Stimulated activated CD8-positive, alpha-beta memory T cell treated with anti-CD3 and anti-CD28 coated beads, Interleukin-7, amount 100 ng/mL, for 48 hours (primary cell): ENCODE measurements at places on chromosomes 11 and 22.
A peak's percentile ranks its signal among the peaks of the same experiment; 100 is the strongest.

DNA sequence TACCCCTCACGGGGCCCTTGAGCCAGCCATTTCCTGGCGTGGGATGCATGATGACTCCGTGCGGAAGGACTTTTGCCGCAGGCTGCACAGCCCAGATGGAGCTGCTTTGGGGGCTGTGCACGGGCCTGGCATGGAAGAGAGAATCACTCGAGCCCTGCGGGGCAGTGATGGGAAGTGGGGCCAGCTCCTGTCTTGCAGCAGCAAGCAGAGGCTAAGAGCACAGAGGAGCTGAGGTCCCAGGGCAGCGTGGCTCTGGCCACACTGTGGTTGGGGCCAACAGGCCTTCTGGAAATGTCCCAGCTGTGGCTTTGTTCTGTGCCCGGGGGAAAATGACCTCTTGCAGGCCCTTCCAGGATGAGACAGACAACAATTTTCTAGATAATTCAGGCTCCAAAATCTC is 92.7 kb upstream of the TIMP3 start:
- no peak for DNase-seq

- peak; percentile 60 for DNase-seq
Observed at GRCh38 chr11:67071420-67072284, 15.0 kb downstream of the RHOD start.

- DNase-seq, result no peak
Observed at GRCh38 chr11:5362017-5362625, 10.8 kb downstream of the OR51B6 start.

- no peak for DNase-seq
Observed at GRCh38 chr11:117259417-117259816, 26.9 kb downstream of the RNF214 start.

DNA sequence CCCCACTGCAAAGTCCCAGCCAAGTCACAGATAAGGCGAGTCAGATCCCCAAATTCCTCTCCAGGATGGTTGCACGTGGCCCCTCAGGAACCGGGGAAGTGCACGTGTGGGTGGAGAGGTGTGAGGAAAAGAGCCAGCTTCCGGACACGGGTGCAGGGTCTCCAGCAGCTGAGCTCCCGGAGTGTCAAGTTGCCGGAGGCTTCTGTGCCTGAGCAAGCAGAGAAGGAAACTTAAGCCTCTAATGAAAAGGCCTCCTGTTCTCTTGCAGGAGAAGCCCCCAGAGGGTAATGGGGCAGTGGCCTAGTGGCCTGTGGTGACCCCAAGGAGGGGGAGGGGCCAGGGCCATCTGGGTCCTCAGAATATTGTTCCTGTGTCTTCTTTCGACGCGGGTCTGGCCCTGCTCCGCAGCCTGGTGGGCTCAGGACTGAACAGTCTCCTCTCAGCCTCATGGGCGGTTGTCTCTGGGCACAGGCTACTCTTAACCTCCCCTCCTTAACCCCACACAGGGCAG is 147.9 kb downstream of the FEZ1 start:
- no peak for DNase-seq

- no peak for DNase-seq
Observed at GRCh38 chr11:128206461-128206860, 380.9 kb downstream of the ETS1 start.

DNA sequence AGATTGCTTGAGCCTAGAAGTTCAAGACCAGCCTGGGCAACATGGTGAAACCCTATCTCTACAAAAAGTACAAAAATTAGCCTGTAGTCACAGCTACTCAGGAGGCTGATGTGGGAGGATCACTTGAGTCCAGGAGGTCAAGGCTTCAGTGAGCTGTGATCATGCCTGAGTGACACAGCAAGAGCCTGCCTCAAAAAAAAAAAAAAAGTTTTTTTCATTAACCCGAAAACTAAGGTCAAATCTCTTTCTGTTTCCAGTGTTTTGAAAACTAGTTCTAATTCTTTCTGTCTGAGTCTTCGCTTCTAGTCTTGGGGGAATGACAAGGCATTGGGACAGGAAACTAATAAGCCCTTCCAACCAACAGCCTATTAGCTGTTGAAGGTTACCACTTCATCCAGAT is 57.6 kb downstream of the LIF start:
- DNase-seq, result no peak

DNA sequence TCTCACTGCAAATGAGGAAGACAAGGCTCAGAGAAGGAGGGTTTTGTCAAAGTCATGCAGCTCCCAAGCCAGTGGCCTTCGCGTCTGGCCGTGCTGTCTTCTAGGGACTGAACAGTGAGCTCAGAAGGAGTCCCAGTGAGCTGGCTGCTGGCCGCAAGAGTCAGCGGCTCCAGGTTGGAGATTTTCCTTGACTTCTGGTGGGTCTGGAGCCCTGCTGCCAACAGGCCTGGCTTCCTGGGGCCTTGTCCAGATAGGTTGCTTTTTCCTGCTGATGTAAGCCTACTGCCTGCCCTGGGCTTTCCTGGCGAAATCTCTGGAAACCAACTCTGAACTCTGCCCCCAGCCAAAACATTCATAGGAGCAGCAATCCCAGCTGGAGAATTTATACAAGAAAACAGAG is 272.7 kb upstream of the CADM1 start:
- DNase-seq, result no peak

DNA sequence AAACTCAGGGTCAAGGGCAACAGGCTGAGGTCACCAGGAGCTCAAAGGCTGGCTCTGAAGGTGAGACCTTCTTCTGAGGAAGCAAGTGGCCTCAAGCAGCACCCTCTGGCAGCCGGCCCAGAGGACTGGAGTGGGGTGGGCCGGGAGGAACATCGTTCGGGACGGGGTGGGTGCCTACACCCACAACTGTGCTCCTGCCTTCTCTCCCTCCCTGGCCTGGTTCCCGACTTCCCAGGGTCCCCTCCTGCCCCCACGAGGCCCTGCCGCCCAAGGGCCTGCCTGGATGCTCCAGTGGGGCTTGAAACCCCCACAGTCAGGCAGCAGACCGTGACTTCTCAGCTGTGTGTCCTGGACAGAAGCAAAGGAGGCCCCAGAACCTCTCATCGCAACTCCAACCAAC is 195.7 kb downstream of the IGLL1 start:
- DNase-seq, result no peak

DNA sequence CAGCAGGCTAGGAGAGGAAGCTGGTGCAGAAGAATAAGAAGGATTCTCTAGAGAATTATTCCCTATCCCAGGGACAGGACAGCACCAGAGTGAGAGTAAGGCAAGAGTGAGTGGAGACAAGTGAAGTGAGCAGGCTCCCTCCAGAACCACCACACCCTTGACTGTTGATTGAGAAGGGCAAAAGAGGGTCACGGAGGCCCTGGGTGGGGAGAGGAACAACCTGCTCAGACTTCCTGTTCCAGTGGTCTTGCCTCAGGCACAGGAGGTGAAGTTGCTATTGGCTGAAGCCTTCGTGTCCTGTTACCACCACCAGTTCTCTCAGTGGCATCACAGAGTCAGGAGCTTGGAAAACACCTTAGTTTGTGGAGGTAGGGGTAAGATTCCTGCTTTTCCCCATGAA is 51.7 kb upstream of the CCDC89 start:
- peak; percentile 36 for DNase-seq

GRCh38 chr22:21727768-21728167 is 7.8 kb downstream of the YPEL1 start:
- DNase-seq, result no peak

- DNase-seq, result no peak
Observed at GRCh38 chr11:36177836-36178235, 111.4 kb downstream of the COMMD9 start.

- no peak for DNase-seq
Observed at GRCh38 chr22:31637447-31637890, 24.5 kb downstream of the PISD start.

DNA sequence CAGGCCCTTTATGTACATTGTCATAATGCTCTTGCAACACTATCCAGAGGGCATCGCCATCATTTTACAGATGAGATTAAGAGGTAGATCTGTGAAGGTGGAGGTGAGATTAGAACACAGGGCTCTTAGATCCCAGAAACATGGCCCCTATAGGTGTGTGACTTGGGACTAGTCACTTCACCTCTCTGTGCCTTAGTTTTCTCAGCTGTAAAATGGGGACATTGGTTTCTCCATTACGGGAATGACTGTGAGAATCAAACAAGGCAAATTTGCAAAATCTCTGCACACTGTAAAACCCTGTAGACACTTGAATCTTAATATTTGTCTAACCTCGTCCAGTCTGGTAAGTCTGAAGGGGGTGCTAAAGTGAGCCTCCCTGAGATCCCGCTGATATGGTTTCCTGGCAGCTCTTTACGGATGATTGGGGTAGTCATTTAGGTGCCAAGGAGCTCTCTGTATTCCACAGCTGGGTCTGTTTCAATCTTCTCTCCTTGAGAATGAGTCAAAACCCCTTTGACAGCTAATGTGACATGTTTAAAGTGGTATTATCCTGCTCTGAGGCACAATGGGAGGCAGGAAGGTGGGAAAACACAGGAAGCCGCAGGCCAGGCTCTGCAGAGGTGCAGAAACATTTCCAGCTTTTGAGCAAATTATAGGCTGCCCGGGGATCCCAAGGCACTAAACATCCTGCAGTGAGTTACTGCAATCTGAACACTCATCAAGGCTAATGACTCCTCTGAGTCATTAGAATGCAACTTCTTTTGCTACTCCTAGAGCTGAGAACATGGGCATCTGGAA is 140.8 kb downstream of the CCDC81 start:
- no peak for DNase-seq

- no peak for DNase-seq
Observed at GRCh38 chr11:115496892-115497291, 7.3 kb downstream of the CADM1 start.

DNA sequence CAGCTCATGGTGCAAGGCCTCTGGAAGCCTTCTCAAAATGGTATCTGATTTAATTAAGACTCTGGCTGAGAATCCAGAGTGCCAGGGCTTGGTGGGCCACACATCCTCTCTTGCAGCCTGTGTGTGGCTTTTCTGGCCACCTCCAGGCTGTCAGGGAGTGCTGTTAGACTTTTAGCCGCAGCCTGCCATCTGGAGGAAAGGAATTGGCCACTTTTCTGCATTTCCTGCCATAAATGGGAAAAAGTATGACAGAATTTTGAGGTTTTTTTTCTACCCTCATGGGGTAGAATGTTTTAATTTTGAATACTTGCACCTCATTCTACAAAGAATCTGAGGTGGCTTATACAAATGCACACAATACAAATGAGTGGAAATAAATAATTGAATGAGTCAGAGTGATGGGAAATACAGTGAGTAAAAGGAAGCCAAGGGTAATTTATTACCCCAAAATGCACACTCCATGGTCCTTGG is 218.4 kb downstream of the ADAMTS15 start:
- no peak for DNase-seq

GRCh38 chr22:33781411-33781810 is 138.9 kb downstream of the LARGE1 start:
- DNase-seq, result no peak

DNA sequence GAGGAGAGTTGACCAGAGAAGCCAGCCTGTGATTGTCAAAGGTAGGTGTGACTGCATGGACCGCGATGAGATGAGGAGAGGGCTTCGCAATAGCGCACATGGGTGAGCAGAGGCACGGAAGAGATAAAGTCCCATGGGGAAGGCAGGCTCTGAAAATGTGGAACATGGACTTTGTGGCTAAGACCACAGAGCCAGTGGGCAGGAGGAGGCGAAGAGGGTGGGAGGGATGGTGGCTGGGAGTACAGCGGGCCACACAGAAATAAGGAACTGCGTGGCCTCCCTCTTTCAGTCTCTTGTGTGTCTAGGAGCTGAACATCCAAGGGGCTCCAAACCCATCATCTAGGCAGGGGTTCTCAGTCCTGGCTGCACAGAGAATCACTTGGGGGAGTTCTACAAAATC is 98.6 kb downstream of the TENM4 start:
- DNase-seq, result no peak

DNA sequence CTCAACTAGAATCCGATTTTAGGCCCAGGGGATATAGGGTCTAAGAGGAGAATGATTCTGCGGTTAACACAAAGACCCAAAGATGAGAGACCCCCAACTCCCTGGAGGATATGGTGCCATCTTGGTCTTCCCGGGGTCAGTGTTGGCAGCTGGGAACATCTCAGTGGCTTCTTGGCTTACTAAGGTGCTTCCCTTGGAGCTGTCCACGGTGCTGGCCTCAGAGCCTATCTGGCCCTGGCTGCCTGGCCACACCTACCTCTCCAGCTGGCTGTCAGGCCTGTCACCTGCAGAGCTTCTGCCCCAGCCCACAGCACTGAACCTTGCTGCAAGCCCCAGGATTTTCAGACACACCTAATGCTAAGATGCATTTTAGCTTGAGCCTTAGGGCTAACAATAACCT is 70.7 kb upstream of the THY1 start:
- DNase-seq, result no peak

GRCh38 chr11:11028017-11028692 is 170.3 kb upstream of the ZBED5 start:
- DNase-seq, result peak; percentile 62

- no peak for DNase-seq
Observed at GRCh38 chr11:10108915-10109680, 184.9 kb downstream of the SBF2 start.

GRCh38 chr11:119885067-119885466 is 156.1 kb upstream of the NECTIN1 start:
- no peak for DNase-seq

DNA sequence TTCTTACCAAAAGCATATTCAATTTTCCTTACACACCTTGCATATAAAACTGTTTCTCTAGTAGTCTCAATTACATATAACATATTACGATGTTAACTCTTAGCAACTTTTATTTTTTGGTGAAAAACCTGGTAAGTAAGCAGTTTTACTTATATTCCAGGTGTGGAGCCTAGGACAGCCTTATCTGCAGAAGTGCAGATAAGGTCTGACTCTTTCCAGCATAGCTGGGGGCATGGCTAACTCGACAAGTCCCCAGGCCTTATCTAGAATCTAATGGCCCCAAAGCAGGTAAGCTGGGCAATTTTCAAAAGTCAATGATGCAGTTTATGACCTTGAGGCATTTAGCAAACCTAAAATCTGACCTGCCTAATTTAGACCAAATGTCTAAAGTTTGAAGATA is 4.2 kb upstream of the C1QTNF6 start:
- DNase-seq, result no peak

GRCh38 chr22:34490886-34491285 is 570.6 kb upstream of the LARGE1 start:
- DNase-seq, result no peak

- DNase-seq, result no peak
Observed at GRCh38 chr11:75954039-75954438, 139.0 kb downstream of the UVRAG start.

- no peak for DNase-seq
Observed at GRCh38 chr11:107014871-107015270, 3.4 kb downstream of the GUCY1A2 start.

DNA sequence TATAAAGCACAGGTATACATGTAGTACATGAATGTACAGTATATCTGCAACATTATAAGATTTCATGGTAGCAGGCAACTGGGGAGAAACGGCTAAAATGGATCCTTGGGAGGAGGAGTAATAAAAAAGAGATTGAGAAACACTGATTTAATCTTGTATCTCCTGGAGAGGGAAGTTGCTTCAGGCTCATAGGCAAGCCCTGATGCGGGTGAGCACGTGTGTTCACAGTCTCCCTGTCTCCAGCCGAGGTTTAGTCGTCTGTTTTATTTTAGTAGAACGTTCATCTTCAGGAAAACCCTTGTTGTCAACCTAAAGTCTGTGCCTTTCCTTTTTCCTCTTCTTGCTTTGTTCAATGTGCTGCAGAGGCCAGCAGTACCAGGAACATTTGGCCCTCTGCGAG is 21.8 kb upstream of the SLC25A18 start:
- DNase-seq, result no peak
